Stimulated activated CD8-positive, alpha-beta memory T cell treated with anti-CD3 and anti-CD28 coated beads, Interleukin-4, amount 100 ng/mL, for 4 hours (primary cell): ENCODE measurements at places on chromosomes 1 and 21.

DNA sequence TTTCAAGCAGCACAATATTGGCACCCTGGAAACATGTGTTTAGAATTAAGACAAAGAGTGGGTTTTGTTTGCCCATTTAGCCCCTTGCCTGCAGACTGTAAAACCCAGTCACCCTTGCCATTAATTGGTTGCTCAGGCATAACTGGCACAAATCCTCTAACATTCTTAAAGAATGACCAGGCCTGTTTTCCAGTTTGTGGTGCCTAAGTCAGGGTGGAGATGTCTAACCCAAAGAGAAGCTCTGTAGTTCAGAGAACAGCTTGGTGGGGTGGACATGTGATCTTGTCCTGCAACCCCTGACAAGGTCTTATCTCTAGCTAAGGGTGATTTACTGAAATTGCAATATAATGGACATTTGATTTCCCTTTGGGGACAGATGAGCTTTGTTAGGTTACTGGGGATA is 8.8 kb upstream of the ANGPTL7 start:
- no peak for DNase-seq

DNA sequence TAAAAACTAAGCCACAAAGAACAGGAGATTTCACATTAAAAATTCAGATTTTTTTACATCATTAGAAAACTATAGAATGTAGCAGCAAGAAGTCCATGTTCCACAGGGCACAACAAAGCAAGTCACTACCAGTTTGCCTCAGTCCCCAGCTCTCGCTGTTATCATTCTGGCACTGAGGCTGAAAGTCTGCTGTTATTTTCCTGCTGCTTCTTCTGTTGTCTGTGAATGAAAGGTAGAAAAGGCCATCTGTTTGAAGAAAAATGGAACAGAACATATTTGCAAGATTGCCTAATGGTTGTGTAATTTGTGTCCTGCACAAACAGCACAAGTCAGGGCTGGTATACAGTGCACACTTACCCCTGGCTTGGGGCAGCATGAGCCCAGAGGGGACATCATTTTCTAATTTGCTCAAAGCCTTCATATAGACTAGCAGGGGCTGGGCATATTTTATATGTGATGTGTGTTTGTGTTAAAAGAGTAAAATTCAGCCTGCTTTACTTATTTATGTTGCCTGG is 105.6 kb upstream of the COG2 start:
- DNase-seq = no peak

- no peak for DNase-seq
Observed at GRCh38 chr1:94954263-94955220, 27.6 kb upstream of the CNN3 start.

- no peak for DNase-seq
Observed at GRCh38 chr1:161817176-161817730, 51.1 kb downstream of the ATF6 start.

DNA sequence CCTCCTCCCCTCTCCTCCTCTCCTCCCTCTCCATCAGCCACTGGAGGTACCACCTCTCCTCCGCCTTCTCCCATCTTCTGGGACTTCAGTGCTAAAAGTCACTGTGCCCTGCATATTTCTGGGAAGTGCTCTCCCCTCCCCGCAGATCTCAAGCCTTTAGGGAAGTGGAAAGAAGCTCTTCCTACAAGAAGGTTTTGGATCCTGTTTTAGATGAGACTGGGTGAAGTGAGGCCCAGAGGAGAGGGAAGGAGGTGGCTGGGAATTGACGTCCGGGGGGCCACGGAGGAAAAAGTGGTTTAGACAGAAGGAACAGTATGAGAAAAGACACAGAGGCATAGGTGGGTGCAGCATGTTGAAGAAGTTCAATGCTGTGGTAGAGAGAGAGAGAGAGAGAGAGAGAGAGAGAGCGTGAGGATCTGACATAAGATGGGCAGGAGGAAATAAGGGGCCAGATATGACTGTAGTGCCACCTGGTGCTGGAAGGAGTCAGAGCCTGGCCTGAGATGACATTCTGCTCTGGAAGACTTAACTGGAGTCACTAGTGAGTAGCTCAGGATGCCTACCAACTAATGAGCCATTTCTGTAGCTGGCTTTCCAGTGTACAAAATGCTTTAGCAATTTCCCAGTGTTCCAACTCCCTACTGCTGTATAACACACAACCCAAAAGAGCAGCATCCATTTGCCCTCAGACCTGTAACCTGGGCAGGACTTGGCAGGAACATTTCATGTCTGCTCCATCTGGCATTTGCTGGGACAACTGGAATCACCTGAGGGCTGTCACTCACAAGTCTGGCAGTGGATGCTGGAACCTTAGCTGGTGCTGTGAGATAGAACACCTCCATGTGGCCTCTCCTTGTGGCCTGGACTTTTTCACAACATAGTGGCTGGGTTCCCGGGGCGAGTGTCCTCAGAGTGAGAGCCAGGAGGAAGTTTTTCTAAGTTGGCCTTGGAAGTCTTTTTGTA is 16.6 kb upstream of the ZSCAN20 start:
- DNase-seq = no peak

GRCh38 chr1:209710093-209710492 is 5.4 kb downstream of the HSD11B1 start:
- no peak for DNase-seq

DNA sequence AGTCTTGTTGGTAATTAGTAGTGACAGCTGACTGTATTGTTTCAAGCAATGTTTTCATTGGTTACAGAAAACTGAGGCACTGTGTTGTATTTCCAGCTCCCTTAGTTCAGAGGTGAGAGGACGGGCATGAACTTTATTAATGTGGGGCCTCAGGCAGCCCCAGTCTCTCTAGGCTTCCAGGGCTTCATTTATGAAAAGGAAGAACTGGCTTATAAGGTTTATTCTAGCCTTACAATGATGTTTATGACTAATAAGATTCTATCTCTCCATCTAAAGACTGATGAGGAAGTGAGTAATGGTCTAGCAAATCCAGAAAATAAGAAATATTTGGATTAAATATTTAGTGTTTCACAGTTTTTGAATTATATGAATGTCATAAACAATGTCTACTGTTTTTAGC is 41.5 kb downstream of the CBS start:
- DNase-seq = no peak

DNA sequence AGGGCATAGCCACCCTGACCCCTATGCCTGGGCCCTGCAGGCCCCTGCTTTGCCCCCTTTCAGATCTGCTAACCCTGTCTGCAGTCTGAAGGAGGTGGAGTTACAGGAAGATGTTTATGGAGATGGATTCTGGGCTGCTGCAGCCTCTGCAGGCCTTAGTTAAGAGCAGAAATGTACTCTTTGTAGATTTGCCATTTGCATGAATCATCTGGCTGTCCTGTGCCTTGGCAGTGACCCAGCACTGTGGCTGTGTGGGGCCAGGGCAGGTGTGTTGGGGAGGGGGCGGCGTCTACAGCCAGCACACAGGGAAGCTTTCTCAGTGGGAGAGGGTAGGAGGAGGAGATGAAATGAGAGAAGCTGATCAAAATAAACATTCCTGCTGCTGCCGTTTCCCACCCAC is 867.3 kb downstream of the PLA2G4A start:
- no peak for DNase-seq

GRCh38 chr1:28259934-28260802 is 850 bp downstream of the SESN2 start:
- DNase-seq = no peak

DNA sequence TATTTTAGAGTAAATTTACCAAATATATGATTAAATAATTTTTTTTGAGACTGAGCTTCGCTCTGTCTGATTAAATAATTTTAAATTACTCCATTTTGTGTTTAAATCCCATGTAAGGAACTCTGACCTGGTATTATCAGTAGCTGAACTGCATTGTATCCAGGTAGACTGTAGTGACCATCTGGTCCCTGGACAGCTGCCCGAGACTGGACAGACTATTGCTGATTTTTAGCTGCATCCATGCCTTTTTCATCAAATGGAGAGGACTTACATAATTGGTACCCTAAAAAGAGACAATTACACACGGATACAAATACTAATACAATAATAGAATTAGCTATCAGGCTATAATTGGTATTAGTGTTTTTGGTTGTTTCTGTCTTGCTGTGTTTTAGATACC is 20.6 kb downstream of the OLFM3 start:
- DNase-seq = no peak

DNA sequence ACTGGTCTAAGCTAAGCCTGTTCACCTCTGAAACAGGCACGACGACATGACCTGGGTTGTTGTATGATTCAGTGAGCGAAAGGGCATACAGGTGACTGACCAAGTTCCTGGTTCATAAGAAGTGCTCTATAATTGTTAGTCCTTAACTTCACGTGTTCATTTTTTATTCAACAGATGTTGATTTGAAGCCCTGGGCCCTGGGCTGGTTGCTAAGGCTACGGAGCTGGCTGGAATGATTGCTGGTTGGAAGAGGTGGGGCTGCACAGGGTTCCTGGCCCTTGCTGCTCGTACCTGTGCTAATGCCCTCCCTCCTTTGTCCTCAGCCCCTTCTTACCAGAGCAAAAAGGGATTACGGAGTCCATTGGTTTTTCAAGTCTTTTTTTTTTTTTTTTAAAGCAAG is 111.3 kb upstream of the CSF3R start:
- no peak for DNase-seq

DNA sequence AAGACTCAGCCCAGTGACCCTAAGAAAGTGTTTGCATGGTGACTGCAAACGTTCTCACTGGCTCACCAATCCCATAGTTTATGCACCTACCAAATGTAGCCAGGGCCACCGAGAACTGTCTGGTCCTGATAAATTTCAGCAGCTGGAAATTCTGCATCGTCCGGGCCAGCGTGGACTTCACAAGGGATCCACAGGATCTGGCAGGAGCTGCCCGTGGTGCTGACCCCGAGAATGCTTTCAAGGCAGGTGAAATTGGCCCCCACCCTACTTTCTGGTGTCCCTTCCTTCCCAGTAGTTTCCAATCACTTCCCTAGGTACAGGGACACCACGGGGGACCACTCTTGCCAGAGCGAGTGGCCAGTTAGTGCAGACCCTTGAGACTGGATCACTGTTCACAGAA is 26.2 kb downstream of the UBASH3A start:
- DNase-seq = no peak

DNA sequence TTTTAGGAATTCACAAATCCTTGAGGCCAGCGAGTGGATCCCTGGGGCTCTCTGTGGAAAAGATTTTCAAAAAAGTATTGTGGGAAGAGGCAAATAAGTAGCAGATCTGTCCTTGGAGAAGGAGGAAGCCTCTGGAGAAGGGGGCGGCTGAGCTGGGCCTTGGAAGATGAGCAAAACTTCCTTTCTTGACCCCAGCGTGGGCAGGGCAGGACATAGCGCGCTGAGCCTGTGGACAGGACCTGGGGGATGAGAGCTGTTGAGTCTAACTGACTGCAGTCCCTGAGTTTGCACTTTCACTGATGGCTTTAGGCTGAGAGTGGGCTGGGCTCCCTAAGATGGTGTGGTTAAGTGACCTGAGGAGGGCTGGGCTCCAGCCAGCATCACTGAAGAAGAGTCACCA is 170.2 kb upstream of the GALNT2 start:
- DNase-seq = no peak

GRCh38 chr1:24963099-24963872 is 33.2 kb upstream of the RUNX3 start:
- no peak for DNase-seq

- DNase-seq = no peak
Observed at GRCh38 chr1:27589841-27590426, 14.0 kb downstream of the AHDC1 start.

- DNase-seq = no peak
Observed at GRCh38 chr1:166902279-166902678, 26.2 kb upstream of the TADA1 start.

DNA sequence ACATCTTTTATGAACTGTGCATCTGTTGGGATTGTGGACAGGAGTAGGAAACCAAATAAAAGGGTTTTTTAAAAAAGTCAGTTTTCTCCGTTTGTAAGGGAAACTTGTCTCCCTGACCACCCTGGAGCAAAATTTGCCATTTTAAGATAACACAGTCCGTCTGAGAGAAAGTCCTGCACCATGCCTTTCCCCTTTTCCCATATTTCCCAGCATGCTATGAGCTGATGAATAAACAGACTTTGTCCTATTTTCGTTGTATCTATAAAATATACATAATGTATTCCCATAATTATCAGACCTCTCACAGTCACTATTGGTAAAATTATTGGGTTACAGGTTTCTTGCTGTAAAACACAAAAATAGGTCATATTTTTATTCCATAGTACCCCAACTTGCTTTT is 1.7 kb upstream of the AKT3 start:
- no peak for DNase-seq

GRCh38 chr21:35697321-35697808 is 363.0 kb downstream of the SETD4 start:
- no peak for DNase-seq

DNA sequence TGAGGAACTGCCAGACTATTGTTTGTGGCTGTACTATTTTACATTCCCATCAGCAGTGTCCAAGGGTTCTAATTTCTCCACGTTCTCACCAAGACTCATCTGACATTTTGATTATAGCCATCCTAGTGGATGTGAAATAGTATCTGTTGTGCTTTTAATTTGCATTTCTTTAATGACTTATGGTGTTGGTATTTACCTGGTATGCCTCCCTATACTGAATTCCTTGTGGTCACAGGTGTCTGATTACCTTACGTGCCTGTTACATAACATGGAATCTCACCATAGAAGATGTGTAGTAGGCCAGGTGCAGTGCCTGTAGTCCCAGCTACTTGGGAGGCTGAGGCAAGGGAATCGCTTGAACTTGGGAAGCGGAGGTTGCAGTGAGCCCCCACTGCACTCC is 13.5 kb downstream of the ZYG11A start:
- DNase-seq = no peak

- DNase-seq = no peak
Observed at GRCh38 chr1:10374442-10374860, 24.4 kb upstream of the PGD start.

DNA sequence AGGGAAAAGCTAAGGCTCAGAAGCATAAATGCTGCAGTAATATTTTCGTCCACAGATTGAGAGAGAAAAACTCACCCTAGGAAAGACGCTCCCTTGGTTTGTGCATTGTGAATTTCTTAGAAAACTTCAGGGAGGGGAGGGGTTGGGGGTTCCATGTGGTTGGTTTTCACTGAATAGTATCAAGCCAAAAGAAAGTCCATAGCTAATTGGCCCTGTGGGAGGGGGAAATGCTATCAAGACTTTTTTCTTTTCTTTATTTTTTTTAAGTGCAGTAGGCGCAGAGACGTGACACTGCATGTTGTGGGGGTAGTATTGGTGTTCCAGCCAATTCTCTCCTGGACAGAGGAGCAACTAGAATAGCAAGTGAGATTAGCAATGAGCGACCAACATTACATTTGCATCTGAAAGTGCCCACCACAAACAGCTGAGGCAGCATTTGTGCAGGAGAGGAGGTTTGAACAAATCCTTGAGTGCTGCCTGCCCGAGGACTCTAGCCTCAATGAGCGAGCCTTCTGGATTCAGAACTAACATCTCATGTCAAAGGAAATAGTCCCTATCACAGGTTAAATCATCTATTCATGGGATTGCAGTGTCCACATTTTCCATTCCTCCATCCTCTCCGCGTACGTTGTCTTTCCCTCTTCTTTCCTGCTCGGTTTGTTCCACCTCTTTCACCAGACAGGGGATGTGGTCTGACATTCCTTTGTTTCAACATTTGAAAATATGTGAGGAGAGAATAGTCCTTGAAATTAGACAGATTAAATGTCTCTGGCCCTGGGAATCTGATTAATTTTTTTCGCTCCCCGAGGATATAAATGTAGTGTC is 118.0 kb upstream of the MARK1 start:
- no peak for DNase-seq
